ENCODE measurements at places on chromosomes 1 and 21.

GRCh38 chr1:247210062-247210375 lies 38.2 kb upstream of the ZNF124 start:
- DNase-seq: no peak

- DNase-seq: no peak
These were observed 22.2 kb upstream of the TMEM52 start for GRCh38 chr1:1941211-1941841.

- no peak for DNase-seq
These were observed 144.6 kb upstream of the COL6A1 start for GRCh38 chr21:45836694-45837670.

DNA sequence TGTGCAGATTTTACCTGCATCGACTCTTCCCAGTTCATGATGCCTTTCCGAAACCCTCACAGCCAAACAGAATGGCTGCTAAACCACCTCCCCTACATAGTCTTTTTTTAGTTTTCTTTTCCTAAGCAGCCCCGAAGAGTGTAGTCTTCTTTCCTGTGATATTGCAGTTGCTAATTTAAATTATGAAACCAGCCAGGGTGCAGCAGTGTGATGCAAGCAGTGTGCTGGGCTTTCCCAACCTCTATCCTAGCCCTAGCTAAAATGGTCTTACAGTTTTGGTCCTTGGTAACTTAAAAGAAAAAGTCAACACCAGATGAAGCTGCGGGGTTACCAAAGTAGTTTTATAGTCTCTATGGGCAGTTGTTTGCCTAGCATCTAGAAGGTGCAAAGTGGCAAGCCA lies 82.0 kb upstream of the GCLM start:
- DNase-seq: no peak

- DNase-seq: no peak
These were observed 325.6 kb downstream of the OMA1 start for GRCh38 chr1:58220836-58221472.

GRCh38 chr1:90723590-90724108 lies 6.5 kb upstream of the BARHL2 start:
- DNase-seq: no peak

DNA sequence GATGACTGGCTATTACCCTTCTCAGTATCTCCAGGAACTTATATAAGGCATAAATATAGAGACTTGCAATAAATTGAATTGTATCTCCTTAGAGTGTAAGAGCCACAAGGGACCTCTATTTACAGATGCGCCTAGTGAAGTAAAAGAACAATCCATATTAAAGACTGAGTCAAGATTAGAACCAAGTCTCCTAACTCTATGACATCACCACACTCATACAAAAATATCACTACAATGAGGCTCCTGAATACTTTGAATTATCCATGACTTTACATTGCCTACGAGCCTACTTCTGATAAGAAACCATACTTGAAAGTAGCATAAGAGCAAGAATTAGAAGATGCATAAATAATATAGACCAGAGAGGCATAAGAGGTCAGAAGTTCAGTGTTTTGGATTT lies 18.8 kb downstream of the DPYD start:
- no peak for DNase-seq

- DNase-seq: no peak
These were observed 118.1 kb upstream of the PPP2R5A start for GRCh38 chr1:212167098-212167497.

DNA sequence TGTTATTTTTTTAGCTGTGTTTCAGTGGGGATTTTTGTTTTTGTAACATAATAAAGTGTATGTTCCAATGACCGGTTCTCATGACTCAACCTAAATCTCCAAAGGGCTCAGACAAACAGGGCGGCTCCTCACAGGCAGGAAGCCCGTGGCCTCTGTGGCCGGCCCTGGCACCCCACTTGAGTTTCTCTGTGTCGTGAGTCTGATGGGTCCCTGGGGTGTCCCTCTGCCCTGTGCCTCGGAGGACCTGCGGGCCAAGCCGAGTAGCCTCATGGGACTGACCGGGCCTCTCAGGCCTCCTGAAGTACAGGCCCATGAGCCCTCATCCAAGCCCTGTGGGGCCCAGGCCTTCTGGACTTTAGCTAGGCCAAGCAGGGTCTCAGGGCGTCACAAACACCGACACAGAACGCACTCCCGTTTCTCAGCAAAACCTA lies 16.1 kb upstream of the CCDC27 start:
- no peak for DNase-seq

DNA sequence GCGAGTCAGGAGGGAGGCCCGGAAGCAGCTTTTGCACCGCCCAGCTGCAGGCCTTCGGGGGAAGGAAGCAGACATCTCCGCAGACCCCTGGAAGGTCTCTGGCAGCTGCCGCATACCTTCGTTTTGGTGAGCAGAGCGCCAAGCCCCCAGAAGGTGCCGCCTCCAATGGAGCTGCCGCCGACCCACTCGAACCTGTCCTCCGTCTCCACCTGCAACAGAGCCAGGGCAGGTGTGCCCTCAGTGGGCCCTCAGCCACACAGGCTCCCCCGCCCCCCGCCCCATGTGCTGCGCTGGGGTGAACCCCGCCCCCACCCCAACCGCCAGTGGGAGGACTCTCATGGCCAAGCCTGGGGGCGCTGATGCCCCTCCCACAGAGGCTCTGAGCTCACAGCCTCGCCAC lies 6.2 kb downstream of the PANK4 start:
- no peak for DNase-seq

DNA sequence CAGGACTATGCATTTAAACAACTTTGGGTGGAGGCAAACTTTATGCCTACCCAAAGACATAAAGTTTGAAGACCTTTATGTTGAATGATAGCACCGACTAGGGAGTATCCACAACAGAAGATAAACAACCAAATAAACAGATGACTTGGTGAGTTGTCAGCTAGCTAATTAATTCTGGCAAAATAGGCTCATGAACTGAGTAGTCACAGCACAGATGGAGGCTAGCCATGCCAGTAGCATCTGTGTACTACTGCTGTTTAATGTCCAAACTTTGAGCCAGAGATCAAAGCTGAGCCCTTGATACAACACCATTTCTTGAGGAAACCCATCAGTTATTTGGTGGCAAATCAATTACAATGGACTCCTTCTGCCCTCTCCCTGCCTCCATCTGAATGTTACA lies 40.3 kb upstream of the CCDC190 start:
- DNase-seq: no peak

DNA sequence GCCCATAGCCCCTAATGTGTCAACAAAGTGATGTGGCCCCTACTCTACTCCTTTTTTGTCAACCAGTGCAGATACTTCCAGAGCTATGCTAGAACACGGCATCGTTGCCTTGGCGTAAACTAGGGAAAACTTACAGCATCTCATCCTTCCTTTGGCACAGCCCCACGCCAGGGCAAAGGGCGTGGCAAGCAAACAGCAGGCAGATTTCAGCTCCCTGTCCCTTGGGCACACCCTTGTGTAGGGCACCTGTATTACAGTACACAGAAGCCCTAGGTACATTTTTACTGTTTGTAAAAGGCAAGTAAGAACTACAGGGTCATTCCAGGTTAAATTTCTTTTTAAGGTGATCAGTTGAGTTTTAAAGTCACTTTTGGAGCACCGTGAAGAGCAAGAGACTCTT lies 29.3 kb downstream of the PRDX6 start:
- DNase-seq: no peak

GRCh38 chr1:94440088-94440487 lies 21.9 kb downstream of the ABCD3 start:
- DNase-seq: no peak

DNA sequence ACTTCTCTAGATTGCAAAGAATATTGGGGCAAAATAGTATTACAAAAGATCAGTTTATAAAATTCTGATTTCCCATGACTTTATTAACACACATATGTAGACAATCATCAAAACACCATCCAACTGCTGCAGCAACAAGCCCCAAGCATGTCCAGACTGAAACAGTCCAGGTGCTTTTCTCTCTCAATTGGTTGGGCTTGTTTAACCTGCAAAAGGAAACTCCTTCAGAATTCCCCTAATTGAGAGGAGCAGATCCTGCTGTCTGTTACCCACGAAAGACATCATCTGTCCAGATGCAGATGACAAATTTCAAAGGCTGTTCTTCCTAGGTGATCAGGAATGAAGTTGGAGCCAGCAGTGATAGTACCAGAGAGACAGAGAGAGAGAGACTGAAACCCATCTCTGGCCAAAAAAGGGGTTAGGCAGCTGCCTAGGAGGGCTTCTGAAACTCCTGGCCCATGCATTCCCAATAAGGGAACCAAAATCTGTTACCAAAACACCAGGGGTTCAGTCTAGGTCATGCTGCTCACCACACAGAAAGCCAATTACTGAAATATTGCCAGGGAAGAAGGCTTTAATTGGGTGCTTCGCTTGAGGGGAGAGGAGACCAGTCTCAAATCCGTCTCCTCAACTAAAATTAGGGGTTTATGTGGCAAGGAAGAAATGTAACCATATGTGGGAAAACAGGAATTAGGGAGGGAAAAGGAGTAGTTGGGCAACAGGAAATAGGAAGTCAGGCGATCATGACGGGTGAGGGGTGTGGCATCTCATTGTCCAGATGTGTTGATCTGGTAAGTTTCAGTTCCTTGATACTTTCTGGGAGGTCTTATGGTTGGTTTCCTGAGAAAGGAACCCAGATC lies 34.7 kb upstream of the RGL1 start:
- no peak for DNase-seq

Measured in stimulated activated CD4-positive, alpha-beta T cell treated with anti-CD3 and anti-CD28 coated beads, Interleukin-1b, Interleukin-23, amount 100 ng/mL, for 24 hours (primary cell).